ENCODE measurements at places on chromosomes 5 and 9. TPM values are rescaled to one million over a fixed set of nuclear protein-coding genes. Genes with fewer than 3 reads are reported as not detected.

DNA sequence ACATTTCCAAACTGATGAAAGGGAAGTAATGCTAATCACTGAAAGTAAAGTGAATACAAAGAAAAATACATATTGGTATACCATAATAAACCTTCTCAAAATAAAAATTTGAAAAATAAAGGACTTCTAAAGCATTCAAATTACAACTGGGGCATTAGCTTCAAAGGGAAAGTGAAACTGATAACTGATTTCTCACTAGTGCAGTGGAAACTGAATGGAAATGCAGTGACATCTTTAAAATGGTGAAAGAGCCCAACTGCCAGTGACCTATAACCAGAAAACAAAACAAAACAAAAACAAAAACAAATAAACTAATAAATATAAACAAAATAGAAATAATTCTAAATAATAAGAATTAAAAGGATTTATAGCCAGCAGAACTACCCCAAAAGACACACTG lies 297.5 kb upstream of the GRIN3A start:
- no peak for DNase-seq

DNA sequence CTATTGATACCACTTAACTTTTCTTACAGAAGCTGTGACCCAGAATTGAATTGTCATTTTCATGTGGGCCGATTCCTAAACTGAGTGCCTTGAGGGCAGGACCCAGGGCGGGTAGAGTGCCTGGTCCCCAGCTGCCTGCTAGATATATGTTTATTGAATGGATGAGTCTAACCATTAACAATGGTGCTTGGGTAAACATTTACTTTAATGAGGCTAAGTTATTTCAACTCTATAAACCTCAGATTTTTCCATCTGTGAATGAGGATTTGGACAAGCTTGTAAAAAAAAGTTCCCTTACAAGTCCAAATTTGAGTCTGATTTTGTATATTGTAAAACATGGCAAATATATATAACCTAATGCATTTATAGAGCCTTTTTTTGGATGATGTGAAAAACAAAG lies 181.8 kb upstream of the ELL2 start:
- no peak for DNase-seq

- peak; percentile 32 for DNase-seq
Observed at GRCh38 chr5:2269656-2270055, 386.9 kb upstream of the IRX4 start.

DNA sequence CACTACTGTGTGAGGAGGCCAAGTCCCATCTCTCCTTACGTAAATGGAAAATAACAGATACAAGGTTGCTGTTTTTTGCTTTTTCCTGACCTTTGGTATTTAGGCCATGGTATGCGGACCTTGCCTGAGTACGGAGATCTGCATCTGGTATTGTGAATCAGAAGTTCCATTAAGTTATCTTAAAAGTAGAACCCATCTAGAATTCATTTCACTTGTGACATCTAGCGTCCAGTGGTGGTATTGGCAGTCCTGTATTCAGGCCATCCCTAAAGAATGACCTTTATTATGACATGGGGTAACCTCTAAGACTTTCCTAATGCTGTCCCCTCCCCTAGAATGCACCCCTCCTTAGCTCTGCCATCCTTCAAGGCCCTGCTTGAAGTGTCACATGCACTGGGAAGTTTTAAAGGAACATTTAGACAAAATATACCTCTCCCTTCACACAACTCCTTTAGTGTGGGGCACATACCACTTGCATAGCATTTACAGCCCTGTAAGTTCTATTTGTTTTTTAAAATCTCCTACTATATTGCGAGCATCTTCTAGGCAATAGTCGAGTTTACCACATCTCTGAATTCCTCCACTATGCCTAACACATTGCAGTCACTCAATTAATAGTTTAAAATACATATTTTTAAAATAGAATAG lies 1.9 kb upstream of the SPDL1 start:
- peak; percentile 70 for DNase-seq

DNA sequence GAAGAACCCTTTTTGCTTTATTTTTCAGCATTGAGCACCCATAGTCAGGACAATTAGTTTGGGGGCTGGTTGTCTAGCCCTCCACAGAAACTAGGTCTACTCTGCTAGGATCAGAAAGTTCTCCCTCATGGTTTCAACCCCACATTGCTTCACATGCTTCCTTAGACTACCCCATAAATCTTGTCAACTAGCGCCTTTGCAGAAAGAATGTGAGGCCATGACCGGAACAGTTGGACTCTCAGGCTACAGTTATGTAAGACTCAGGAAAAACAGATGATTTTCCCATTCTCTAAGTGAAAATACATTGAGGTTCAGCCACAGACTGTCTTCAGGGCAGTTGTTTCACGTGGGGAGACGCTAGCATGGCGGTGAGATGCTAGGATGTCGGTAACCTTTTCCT lies 255.6 kb downstream of the NR3C1 start:
- DNase-seq: peak; percentile 71

- no peak for DNase-seq
Observed at GRCh38 chr9:113769412-113769811, 106.7 kb upstream of the ZNF618 start.

GRCh38 chr9:76657265-76657664 lies 107.0 kb upstream of the PCA3 start:
- DNase-seq: no peak

- no peak for DNase-seq
Observed at GRCh38 chr5:170436335-170436734, 47.2 kb upstream of the KCNMB1 start.

DNA sequence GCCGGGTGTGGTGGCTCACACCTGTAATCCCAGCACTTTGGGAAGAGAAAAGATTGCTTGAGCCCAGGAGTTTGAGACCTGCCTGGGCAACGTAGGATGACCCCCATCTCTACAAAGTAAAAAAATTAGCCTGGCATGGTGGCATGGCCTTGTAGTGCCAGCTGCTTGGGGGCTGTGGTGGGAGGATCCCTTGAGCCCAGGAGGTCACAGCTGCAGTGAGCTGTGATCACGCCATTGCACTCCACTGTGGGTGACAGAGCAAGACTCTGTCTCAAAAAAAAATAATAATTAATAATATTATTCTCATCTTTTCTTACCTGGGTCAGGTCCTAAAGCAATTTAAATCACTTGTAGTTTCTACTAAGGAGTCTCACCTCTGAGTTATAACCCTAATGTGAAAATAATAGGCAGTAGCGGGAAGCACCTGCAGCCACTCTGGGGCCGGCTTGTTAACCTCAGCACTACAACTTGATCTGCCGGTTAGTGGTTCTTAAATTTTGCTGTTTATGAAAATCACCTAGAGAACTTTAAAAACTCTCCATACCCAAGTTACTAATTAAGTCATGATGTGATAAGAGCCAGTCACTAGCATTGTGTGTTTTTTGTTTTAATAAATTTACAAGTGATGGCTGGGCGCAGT lies 29.4 kb upstream of the PCAT7 start:
- DNase-seq: no peak

GRCh38 chr9:18601956-18602355 lies 128.0 kb downstream of the ADAMTSL1 start:
- DNase-seq: no peak

DNA sequence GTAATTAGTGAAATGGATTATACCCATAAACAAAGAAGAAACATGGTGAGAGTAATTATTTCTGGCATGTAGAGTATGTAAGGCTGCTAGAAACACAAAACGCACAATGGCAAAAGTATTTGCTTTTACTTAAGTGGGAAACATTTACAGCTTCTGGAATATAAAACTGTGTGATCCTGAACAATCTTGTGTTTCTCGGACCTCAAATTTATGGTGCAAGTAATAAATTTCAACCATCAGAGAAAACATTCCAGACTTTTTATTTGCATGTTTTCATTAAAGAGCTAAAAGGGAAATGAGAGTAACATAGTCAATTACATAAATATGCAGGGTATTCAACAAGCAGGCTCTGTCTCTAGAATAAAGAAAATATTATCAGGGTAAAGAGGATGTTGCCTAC lies 17.2 kb upstream of the PRR16 start:
- no peak for DNase-seq

DNA sequence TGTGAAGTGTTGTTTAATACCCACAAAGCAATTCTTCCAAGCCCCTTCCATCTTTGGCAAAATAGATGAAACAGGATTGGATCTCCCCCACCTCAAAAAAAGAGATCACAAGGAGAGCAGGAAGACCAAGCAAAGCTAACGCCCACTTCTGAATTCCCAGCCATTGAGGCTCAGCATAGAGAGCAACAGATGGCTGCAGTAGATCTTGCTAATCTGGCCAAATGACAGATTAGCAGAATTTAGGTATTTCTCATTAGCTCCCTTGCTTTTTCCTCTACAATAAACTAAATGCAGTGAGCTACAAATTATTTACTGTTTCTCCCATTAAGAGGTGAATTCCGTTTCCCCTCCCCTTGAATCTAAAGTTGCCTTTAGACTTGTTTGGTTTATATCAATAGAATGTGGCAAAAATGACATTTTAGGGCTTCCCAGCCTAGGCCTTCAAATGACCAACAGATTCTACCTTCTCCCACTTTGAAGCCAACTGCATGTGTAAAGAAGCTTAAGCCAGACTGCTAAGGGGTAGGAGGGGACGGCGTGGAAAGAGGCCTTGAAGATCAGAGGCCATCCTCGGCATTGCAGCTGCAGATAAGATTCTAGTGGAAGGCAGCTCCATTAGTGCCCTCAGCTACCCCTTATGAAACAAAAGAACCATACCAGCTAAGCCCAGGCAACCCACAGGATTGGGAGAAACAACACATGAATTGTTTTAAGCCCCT lies 56.8 kb upstream of the CPEB4 start:
- DNase-seq: no peak

DNA sequence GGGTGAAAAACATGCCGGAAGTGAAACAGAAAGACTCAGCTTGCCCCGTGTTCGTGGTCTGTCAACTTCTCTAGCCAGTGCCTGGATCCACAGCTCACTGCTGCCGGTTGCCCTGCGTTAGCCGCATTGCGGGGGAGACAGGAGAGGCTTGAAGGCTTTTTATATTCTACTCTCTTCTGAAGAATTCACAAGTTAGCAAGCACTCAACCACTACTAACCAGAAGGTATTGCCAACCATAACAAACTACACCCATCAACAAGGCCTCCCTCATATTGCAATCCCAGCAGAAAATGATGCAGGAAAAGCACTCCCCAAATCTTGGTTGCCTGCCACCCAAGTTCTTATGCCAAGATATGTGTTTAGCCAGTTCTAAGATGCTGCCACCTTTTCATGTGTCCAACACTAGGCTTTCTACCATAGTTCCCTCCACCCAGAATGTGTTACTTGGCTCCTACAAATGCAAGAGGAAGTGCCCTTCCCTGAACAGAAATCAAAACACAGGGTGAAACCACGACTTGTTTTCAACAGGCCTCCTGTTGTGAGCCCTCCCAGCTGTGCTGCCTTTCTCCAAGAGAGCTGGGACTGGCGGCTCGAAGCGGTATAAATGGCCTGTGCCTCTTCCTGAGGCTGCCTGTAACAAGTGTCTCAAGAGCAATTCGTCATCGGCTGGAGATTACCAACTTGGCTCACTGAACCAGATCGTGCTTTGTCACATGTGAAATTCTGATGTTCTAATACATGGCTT lies 129.0 kb downstream of the SNX18 start:
- DNase-seq: peak; percentile 92

DNA sequence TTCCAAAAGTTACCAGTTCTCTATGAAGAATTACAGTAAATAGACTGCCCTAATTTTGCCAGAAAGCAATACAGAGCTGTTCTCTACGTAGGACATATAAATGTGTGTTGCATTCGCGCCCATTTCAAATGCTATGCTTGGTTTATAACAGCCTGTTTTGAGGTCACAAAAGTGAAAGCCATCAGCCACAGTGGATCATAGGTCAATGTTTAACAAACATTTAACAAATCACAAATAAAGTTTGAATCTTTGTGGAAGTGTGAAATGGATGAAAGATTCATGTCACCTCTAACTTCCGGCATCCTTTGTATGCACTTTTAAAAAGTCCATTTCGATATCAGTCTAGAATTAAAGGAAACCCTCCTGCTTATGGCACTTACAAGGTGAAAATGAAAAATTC lies 371.3 kb downstream of the GLIS3 start:
- DNase-seq: no peak

GRCh38 chr5:1864896-1865440 lies 17.8 kb downstream of the IRX4 start:
- no peak for DNase-seq

GPSM1 gene
- polyA plus RNA-seq: 2.3 TPM

IRX2 gene
- not detected for polyA plus RNA-seq

STPG3 gene
- not detected for polyA plus RNA-seq

SARDH gene
- polyA plus RNA-seq: 0.60 TPM

BTNL8 gene
- 16.0 TPM for polyA plus RNA-seq

GPR151 gene
- not detected for polyA plus RNA-seq

IL13 gene
- 0.15 TPM for polyA plus RNA-seq

GDA gene
- 16.0 TPM for polyA plus RNA-seq
